ENCODE measurements at places on chromosomes 5 and 9.

DNA sequence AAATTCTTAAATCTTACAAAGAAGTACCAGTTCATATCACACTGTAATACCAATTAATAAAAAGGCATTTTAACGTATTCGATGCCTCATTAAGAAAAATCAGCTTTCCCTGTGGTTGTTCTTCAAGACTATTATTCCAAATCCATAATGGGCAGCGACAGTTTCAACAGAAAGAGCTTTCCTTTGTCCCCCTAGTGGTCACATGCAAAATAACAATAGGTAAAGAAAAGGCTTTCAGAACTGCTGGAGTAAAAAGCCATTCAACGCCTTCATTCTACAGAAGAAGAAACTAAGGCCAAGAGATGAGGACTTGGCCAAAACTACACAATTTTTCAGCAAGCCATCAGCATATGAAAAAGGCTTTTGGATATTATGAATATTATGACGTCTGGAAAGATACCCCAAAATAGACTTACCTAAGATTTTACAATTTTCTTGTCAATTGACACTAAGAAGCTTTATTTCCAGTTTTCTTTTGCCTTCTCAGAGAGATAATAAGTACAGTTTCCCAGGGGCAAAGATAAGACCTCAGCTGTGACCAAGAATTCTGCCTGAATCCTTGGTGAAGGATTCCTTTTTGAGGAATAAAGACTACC is 6.7 kb upstream of the CDH6 start:
- DNase-seq, result no peak

GRCh38 chr5:186091-187041 is 4.9 kb upstream of the LRRC14B start:
- no peak for DNase-seq

GRCh38 chr5:160128632-160129031 is 9.4 kb upstream of the PWWP2A start:
- DNase-seq, result no peak

DNA sequence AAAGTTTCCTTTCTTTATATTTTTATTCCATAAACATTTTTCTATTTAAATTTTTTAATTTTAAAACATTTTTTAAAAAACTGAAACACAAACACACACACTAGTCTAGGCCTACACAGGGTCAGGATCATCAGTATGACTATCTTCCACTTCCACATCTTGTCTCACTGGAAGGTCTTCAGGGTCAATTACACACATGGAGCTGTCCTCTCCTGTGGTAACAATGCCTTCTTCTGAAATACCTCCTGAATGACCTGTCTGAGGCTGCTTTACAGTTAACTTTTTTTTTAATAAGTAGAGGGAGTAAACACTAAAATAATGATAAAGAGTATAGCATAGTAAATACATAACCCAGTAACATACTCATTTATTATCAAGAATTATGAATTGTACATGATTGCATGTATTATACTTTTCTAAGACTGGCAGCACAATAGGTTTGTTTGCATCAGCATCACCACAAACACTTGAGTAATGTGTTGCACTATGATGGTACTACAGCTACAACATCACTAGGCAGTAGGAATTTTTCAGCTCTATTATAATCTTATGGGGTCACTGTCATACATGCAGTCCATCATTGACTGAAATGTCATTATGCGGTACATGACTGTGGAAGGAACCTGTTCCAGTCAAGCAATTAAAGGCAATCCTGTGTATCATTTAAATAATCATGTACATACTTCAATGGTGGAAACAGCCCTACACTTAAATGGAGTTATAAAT is 17.4 kb upstream of the CEP120 start:
- DNase-seq, result no peak

DNA sequence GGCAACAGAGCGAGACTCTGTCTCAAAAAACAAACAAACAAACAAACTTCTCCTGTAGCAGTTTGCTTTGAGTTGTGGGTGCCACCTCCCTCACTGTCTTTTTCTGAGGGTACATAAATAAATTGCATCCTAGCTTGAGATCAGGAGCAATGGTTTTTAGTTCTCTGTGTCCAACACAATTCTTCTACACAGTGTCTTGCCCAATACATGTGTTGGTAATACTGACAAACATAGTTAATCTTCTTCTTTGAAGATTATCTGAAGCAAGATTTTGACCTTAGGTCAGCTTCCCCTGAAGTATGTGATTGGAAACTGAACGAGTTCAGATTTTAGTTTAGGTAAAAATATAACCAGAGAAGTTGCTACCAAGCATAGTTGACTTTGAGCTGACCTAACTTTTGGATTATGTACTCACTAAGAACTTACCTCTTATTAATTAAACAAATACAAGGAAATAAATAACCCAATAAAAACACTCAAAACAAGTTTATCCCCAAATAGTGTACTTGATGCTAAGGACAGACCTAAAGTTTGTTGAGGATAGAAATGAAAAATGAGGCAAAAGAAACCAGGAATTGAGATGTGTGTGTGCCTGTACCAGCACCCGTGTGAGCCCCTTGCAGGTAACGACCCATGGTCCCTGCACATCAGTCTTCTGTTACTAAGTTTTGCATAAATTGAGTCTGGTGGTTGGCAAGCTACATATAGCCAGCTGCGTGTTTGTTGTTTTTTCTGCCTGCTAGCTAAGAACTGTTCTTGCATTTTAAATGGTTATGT is 16.2 kb downstream of the TJP2 start:
- DNase-seq, result no peak

DNA sequence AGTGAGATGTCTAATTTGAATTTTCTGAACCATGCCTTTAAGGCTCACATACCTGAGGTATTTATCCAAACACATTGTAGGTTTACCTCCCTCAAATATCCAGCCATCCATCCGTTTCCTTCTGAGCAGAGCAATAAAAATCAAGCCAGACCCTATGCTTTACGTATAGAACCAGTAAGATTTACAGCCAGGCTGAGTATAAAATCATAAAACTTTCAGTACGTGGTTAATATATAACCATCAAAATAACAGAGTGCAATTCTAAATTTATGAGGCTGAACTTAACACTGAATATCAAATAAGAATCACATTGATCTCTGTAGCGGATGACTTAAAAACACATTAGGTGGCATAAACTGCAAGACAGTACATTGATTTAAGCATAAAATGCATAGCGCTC is 877.9 kb upstream of the WWC1 start:
- peak; percentile 12 for DNase-seq

All from left renal pelvis (tissue), 4 donors.